ENCODE measurements at places on chromosomes 4 and X.

DNA sequence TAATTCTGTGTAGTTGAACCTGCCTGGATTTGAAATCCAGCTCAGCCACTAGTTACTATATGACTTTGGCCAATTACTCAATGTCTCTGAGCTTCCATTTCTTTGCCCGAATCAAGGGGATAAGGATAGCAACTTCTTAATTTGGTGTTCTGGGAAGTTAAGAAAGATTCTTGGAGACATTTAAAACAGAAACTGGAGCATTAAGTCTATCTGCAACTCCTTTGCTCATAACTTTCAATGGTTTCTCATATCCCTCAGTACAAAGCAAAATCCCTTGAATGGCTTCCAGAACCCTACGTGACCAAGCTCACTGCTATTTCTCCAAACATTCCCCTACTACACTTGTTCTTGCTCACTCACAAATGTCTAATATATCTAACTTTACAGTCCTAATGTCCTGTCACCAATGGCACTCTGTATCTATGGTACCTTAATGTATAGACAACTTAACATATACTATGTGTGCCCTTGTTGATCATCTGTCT, 849.1 kb upstream of the SLIT2 start:
- no peak for DNase-seq

DNA sequence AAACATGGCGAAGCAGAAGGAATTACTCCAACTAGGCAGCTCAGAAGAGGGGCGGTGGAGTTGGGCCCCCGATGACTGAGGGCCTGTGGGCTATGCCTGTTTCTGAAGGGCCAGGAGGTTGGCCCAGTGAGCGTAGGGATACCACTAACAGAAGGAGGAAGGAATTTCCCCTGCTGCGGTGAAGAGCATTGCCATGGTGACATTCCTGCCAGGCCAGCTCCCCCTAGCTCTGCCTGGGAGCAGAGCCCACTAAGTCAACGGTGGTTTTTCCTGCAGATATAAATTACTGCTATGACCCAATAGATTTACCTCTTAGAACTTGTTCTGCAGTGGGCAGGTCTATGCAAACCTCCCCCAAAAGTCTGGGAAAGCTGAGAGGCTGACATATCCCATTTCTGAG, 28.9 kb upstream of the HMX1 start:
- DNase-seq = no peak

GRCh38 chrX:47169726-47170515, 23.7 kb upstream of the UBA1 start:
- no peak for DNase-seq

GRCh38 chrX:68658530-68658929, 11.1 kb downstream of the STARD8 start:
- DNase-seq = no peak

GRCh38 chr4:30616942-30617646, 103.1 kb upstream of the PCDH7 start:
- DNase-seq = no peak

GRCh38 chr4:147944670-147945260, 212.9 kb downstream of the ARHGAP10 start:
- DNase-seq = no peak

GRCh38 chr4:39205000-39205399, 22.7 kb downstream of the WDR19 start:
- no peak for DNase-seq
